ENCODE measurements at places on chromosomes 11 and 22. TPM values are rescaled to one million over a fixed set of nuclear protein-coding genes. Genes with fewer than 3 reads are reported as not detected.

DNA sequence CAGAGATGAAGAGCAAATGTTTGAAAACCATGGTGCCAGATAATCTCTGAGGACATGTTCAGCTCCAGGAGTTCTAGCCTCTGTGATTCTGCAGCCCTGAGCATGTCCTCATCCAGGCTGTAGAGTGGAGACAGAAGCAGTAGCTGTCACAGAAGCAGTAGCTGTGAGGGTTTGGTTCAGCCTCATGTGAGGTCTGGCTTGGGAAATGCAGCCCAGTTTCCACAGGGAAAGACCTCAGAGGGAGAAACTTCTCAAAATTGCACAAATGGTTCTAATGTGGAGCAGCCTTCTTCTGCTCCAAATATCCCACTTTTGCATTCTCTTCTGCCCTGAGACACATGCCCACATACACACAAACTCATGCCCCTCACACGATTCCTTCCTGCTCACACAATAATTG, 48.4 kb downstream of the DBX1 start:
- DNase-seq, result no peak

DNA sequence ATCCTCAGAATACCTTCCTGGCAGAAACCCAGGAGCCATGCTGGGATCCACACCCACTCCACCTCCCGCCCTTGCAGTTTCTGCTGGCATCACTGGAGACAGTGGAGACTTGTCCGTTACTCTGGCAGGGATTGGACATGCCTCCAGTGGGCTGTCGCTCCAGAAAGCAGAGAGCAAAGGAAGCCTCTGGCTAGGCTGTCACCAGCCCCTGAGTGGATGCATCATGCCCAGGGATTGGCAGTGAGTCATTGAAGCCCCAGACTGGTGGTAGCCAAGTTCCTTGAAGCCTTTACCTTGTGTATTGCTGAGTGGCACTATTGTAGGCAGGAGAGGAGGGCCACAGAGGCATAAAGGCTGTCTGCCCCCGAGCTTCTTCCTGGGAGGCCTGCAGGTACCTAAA, 34.8 kb upstream of the E2F8 start:
- no peak for DNase-seq

GRCh38 chr22:19196841-19197612, 18.5 kb upstream of the SLC25A1 start:
- no peak for DNase-seq

- DNase-seq, result no peak
Observed at GRCh38 chr22:38187413-38188212, 6.0 kb upstream of the PLA2G6 start.

GRCh38 chr11:3977078-3977477, 117.5 kb upstream of the RRM1 start:
- DNase-seq, result no peak

DNA sequence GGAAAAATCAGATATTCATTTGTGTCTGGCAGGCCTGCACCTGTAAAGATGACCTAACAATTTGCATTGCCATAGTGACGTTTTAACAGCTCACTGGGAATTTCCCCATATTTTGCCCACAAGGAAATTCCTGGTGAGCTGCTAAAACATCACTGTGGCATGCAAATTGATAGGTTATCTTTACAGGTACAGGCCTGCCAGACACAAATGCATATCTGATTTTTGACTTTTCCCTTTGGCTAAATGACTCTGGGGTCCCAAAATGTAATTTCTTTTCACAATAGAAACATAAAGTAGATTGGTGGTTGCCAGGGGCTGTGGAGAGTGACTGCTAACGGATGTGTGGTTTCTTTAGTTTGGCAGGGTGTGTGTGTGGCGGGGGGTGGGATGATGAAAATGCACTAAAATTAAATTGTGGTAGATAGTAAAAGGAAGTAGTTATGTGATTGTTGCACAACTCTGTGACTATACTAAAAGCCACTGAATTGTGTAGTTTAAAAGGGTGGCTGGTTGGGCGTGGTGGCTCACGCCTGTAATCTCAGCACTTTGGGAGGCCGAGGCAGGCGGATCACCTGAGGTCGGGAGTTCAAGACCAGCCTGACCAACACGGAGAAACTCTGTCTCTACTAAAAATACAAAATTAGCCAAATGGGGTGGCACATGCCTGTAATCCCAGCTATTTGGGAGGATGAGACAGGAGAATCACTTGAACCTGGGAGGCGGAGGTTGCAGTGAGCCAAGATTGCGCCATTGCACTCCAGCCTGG, 18.5 kb upstream of the FEZ1 start:
- DNase-seq, result no peak

DNA sequence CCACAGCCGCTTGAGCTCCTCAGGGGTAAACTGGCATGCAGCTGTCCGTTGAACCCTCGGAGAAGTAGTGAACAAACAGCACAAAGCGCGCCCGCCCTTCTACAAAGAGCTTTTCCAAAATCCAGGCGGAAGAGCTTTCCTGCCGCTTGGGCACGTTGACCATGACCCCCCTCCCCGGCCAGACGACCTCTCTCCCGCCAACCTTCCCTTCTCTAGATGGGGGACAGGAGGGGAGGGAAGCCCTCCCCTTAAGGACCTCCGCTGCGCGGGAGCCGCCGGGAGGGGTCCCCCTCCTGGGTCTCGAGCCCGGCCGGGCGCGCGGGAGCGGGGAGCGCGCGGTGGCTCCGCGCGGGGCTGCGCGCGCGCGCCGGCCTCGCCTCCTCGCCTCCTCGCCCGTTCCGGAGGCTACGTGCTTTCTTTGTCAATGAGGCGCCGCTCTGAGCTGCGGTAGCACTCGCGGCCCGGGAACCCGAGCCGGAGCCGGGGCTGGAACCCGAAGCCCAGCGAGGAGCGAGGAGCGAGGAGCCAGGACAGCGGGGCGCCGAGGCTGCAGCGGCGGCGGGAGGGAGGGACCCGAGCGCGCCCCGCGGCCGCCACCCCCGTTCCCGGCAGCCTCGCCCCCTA, 118.6 kb downstream of the HIPK3 start:
- DNase-seq, result peak; percentile 69

DNA sequence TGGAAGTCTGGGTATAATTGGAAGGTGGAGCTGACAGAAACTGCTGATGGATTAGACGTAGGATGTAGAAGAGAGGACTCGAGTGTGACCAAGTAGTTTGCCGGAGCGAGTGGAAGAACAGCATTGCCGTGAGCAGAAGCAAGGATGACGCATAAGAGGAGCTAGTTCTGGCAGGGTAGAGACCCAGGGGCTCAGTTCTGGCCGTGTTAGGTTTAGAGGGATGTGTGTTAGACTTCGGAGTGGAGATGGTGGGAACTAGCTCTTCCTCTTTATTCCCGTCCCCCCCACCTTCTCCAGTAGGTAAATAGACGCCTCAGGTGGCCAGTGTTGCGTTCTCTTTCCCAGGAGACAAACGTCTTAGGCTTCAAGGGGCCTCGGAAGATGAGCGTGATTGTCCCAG, 19.1 kb downstream of the TUB start:
- no peak for DNase-seq

DNA sequence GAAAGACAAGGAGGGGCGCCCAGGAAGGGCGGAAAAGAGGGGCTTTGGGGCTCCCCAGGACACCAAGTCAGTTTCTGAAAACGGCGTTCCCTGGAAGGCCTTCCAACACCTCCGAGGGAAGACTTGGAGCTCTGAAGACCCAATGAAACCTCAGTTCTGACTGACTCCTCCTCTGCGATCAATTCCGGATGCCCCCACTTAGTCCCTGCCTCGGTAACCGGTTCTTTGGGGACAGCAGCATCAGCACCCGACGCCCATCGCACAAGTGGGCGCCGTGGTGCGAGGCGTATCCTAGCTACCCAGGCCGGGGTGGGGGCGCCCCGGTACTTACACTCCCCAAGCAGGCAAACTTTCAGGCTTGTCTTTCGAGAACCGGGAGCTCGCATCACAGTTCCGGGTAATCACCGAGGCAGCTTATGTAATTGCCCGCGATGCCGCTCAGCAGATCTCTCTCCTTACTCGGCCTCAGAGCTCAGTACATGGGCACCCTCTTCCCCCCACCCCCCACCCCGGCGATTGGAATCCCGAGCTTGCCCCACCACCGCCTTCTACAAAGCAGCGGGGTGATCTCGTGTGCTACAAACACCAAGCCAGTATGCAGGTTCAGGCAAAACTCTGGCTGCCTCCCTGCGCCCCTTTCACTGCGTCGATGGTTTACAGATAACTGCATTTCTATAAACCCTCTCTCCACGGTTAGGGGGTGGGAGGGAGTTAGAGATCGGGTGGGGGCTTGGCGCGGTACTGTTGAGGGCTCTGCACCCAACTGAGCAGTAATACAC, 2.0 kb downstream of the TENM4 start:
- peak; percentile 76 for DNase-seq

The SNX32 gene
- polyA plus RNA-seq, result 2.0 TPM

The GGT5 gene
- polyA plus RNA-seq, result 9.5 TPM

All from muscle of back (tissue), 13 donors.